ENCODE measurements at places on chromosomes 4 and X.

- peak; percentile 60 for DNase-seq
Measured at GRCh38 chr4:7186031-7186430, 6.3 kb upstream of the SORCS2 start.

DNA sequence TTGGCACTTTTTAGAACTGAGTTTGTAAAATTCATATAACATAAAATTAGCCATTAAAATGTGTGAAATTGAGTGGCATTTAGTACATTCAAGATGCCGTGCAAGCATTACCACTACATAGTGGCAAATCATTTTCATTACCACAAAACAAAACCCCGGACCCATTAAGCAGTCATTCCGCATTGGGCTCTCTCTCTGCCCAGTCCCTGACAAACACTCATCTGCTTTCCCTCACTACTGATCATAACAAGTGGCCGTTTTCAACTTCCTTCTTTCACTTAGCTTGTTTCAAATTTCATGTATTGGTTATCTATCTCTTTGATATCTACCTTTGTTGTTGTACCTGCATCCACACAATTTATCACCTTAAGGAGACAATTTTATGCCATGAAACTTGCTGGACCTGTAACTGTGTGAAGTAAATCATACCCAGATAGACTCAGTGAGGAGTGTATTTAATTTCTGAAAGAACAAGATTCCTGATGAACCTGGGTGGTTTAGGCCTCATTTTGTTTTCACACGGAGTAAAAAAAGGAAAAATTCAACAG is 202.1 kb downstream of the OR13H1 start:
- no peak for DNase-seq

- no peak for DNase-seq
Measured at GRCh38 chr4:152340818-152341217, 195.1 kb downstream of the FBXW7 start.

DNA sequence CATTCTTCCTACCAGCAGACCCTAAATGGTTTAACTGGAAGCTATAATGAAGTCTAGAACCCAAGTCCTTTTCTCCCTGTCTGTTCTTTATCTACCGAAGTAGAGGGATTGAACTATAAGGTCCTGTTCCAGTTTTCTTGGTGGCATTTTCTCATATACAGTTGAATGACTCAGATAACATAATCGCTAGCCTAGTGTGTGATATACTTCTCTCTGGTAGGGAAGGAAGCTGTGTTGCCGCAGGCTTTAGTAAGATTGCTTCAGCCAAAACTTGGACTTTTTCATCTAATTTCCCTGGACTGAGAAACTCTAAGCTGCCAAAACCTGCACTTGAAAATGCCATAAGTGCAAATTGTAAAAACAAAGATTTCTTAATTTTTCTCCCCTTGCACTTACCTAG is 123.4 kb downstream of the NWD2 start:
- DNase-seq = no peak

DNA sequence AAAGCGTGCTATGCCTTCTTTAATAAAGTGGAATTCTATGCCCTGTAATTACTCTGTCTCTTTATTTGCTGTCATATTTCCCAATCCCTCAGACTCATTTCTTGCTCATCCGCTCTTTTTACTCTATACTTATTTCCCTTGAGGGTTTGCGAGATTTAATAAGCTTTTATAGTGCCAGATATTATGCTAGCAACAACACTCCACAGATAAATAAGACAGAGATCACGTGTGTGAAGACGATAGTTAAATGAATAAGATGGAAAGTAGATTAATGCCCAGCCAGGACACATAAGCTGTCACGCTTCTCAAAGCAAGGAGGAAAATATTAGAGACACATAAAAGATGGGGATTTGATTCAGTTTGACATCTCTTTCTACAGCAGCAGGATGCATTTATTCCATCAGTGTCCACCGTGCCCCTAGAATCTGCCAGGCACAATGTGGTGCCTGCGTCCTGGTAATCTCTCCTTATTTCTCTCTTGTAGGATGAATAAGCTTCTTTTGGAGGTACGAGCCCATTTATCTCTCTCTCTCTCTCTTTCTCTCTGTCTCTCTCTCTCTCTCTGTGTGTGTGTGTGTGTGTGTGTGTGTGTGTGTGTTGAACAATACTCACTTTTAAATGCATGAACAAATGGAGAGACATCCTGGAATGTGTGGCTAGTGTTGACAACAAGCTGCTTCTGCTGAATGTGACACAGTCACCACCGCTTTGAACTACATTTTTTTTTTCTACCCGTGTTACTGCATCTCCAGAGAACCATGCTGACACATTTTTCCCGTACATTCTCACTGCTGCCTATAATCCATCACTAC is 48.2 kb downstream of the TMEM156 start:
- DNase-seq = no peak

DNA sequence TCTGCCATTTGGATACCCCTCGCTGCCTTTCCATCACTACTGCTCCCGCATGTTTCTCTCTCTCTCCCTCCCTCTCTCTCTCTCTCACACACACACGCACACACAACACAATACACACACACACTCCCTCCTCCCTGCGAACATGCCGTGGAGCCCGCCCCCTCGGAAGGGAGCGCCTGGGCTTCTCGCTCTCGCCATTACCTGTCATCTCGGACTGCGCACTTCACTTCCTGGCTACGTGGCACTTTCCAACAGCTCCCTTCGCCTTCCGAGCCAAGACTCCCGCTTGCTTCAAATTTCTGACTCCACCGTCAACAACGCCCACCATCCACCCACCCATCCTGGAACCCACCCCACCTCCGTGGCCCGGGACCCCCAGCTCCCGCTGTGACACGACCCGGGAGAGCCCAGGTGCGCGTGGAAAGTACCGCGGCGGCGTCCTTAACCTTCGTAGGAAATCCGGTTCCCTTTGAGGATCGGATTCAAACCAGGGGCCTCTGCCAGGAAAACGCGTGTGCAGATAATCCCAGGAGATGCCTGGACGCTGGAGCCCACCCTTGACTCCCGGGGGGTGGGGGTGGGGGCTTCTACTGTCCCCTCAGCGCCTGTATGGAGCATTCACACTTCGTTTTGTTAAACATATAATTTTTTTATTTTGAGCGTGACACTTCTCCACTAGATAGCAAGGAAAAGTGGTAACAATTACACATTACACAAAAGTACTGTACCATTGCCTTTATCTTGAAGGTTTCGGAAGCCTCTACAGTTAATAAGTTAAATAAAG is 12.5 kb downstream of the ARX start:
- no peak for DNase-seq

DNA sequence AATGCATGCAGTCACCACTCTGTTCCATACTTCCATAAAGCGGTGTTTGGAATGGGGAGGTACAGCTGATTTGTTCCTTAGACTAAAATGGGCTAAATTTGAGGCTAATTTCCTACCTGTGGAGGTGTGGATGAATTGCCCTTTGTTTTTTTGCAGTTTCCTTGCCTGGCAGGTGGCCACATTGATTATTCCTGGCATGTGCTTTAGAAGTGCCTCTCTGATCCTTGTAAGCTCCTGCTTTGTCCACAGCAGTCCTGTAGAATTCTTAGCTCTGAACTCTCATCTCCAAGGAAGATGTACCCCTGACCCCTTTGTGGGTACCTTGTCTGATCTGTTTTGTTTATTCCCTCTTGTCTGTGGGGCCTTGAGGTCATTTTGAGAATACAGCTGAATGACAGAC is 136.8 kb downstream of the ADGRL3 start:
- DNase-seq = no peak

DNA sequence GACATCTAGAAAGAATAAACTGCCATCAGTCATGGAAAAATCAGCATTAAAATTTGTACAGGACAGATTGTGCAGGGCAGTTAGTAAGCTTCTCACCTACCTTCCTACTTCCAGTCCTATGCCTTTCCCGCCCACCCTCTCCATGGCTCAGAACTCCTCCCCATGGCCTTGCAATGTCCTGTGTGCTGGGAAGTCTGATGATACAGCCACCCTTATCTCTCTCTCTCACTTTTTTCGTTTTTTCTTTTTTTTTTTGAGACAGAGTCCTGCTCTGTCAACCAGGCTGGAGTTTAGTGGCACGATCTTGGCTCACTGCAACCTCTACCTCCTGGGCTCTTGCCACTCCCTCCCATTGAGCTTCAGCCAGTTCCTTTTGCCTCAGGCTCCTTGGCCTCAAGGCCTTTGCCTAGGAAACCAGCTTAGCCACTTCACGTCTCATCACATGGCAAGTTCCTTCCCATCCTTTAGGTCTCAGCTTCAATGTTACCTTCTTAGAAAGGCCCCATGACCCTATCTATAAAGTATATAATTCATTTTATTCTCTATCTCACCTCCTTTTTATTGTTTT is 259.7 kb downstream of the NKX6-1 start:
- no peak for DNase-seq

GRCh38 chr4:145528601-145529000 is 46.9 kb downstream of the SMAD1 start:
- DNase-seq = no peak

DNA sequence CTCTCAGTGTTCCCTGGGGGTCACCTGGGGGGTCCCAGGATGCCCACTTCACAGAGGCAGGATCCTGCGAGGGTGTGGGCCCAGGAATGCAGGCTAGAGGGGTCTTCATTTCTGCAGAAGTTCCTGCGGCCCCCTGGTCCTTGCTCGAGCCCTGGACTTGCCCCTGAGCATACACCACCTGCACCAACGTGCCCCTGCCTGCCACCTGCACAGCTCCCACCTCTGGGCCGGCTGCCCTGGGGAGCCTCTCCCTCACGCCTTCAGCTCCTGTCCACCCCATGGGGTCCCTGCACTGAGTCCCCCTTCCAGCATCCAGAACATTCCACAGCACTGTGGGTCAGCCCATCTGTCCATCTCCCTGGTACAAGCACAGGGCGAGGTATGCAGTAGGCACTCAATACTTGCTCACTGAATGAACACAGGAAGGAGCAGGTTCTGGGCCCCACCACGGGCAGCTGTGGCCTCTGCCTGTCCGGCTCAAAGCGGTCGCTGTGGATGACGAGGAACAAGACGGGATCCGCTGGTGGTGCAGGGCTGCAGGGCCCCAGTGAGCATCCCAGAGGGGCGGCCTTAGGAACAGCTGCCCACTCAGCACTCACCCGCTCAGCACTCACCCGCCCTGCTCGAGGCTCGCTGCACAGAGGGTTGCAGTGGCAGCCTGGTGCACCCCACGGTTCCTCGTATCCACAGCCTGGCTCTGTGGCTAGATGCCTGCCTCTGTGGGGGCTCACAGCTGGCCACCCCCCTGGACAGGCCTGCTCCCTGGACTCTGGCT is 70.5 kb upstream of the MXD4 start:
- DNase-seq = no peak

DNA sequence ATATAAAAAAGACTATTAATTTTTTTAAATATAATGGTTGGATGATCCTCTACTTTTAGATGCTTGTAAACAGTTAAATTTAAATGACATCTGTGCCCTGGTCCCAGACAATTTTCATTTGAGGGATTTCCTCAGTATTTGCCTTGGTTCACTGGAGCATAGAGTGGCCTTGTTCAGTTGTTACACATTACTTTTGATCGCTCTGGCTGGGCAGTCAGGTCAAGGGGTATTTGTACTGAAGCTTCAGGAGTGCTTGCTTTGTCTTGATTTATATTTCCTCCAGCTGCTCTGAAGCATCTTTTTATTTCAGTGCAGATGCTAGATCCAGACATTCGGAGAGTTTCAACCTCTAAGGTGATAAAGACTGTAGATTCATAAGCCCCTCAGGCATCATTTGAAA is 50.0 kb downstream of the COMMD8 start:
- no peak for DNase-seq

DNA sequence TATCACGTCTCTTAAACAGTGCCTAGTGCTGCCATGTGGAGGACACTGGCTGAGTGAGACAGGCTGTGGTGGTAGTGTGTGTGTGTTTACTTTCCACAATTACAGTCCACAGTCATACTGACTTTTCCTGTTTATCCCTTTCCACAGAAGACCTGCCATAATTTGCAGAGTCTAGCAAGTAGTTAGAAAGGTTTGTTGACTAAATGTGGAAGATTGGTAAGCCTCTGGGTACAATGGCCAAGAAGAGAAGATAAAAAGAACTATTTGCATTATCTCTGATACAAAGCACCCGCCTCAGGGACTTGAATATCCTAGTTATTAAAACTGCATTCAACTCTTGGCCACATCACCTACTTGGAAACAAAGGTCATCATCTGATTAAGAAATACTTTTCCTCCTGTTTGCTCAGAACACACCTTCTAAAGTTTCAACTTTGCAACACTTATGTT is 89.1 kb downstream of the FAM13A start:
- DNase-seq = no peak

Data from stimulated activated CD8-positive, alpha-beta memory T cell treated with anti-CD3 and anti-CD28 coated beads, Interleukin-4, amount 100 ng/mL, for 48 hours (primary cell).